ENCODE measurements at places on chromosomes 7 and 10.
A peak's percentile ranks its signal among the peaks of the same experiment; 100 is the strongest.

DNA sequence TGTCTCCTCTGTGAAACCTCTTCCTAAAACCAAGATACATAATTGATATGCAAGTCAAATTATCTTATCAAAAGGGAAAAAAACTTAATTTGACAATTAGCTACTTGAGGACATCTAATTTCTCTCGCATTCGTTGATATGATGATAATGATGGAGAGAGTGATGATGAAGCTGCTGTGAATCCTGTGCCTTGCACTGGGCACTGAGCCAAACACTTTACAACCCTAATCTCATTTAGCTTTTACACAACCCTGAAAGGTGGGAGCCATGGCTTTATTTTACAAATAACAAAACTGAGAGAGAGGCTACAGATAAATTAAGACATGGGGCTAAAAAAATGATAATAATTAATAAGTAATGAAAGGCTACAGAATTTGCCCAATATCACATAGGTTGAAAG lies 176.0 kb downstream of the NOC3L start:
- no peak for DNase-seq

DNA sequence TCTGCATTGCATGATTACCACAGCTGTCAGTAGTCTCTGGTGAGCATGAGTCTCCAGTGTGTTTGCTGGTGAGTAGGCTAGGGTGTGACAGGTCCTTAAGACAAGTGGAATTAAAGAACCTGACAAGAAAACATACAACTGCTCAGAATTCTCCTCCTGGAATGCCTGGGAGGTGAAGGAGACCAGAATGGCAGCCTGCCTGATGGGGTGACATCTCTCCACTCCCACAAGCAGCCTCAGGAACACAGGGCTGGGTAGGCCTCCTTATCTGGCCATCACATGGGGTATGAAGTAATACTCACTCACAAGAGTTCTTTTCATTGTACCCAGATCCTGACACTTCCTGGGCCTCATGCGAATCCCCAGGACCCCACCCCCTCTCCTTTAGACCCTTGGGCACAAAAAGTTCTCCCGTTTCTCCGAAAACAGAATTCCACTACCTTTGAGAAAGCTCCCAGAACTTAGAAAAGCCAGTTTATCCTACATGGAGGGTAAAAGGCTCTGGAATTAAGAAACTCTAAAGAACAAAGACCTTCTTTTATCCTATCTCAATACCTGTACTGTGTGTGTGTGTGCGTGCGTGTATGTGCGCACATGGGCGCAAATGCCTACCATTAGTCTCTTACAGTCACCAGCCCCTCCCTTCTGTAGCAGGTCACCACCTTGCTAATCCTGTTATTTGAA lies 33.4 kb upstream of the C1GALT1 start:
- no peak for DNase-seq

GRCh38 chr7:16918288-16918895 lies 36.6 kb upstream of the AGR3 start:
- DNase-seq, result peak; percentile 45

DNA sequence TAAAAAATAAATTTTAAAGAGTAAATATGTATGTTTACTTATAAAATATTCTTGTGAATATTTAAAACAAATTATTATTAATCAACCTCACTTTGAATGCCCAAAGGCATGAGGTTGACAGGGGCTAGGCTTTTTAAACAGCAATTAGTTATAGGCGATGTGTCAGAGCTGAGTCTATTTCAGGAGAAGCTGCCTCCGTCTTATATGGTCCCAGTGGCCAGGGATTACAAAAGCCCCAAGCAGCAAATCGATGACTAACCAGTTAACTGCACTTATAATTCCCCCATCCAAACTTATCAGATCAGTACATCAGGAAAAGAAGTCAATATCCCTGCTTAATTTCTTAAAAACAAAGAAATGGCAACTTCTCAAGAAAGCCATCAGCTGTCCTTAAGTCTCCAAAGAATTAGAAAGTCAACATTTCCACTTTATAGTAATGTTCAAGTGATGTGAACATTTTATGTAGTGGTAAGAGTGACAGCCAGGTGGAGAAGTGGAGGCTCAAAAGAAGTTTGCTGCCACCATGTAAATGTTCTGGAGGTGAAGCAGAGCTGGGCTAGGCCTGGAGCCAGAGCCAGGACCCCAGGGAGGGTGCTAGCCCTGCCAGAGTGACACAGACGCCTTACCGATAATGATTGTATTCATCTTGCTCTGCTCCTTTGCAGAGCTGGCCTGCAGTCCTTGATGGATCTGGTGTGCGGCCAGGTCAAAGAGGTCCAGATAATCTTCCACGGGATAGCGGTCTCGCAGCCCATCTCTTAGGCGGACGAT lies 51.5 kb downstream of the CHST15 start:
- no peak for DNase-seq

DNA sequence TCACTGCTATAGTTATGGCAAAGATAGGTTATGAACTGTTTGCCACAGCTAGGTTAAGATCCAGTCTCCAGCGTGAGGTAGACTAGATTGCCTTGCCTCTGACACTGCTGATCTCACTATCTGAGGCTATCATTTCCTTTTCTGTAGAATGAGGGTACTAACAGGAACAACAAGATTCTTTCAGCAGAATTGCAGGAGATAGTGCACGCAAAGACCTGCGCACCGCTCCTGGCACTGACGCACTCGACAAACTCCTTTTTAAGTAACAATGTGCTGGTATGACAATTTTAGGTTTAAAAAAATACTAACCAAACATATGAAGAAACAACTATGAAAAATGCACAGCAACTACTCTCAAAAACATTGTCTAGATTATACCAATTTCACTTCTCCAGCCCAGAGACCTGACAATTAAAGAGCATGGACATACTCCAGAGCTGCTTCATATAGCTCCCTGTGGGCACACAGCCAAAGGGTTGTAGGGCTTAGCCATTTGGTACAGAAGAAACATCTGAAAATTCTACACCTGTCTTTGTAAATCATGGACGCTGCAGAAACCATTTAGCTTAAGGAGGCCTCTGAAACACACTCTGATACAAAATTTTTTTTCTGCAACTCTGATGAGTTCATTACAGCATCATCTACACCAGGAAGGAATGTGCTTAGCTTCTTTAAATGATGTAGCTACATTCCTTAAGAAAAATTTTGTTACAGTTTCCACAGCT lies 7.8 kb downstream of the ADAM12 start:
- no peak for DNase-seq

GRCh38 chr10:96470116-96470743 lies 43.5 kb downstream of the TLL2 start:
- peak; percentile 10 for DNase-seq

- no peak for DNase-seq
Measured at GRCh38 chr7:152899004-152899403, 139.5 kb downstream of the ACTR3B start.

GRCh38 chr7:124275411-124275810 lies 242.5 kb upstream of the TMEM229A start:
- DNase-seq, result no peak

DNA sequence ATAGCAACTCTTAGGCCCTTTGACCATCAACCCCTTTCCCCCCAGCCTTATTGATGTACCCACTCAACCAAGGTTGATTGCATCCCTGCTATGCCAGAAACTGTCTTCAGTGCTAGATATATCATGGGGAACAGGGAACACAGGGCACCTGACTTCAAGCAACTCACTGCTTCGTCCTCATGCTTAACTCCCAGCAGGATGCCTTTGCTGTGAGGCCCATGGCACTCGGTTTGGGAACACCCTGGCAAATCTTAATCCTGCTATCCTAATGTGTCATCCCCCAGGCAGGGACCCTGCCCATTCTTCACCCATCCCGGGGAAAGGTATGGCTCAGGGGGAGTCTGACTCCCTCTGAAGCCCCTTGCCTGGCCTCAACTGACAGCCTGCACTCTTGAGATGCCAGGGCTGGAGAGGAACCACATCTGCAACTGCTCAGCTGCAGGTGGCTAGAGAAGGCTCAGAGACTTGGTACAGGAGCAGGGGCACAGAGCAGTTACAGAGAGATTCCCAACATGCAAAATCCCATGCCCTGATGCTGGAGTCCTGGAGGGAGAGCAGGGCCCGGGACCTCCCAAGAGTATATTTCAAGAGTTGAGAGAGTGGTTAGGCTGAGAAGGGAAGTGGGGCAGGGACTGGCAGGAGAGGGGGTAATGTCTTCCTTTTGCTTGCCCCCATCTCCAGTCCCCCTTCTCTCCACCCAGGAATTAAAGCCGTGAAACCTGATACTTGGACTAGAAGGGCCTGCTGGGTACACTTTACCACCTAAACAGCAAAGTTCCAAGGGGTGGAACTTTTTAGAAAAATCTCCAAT lies 2.4 kb upstream of the UNC5B start:
- DNase-seq, result no peak

DNA sequence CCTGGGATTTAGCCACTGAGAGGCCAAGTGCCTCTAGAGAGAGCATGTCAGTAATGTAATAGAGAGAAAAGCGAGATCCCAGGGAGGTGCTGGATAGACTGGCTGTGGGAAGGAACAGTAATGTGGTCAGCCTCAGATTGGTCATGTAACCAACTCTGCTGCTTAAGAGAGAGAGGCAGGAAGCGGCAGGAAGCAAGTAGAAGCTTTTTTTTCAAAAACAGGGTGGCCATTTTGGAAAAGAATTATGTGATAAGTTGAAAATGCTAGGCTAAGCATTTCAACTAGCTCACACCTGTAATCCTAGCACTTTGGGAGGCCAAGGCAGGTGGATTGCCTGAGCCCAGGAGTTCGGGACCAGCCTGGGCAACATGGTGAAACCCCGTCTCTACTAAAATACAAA lies 3.7 kb upstream of the PCOLCE start:
- DNase-seq, result no peak

GRCh38 chr10:47326306-47326926 lies 4.2 kb downstream of the GDF2 start:
- no peak for DNase-seq

DNA sequence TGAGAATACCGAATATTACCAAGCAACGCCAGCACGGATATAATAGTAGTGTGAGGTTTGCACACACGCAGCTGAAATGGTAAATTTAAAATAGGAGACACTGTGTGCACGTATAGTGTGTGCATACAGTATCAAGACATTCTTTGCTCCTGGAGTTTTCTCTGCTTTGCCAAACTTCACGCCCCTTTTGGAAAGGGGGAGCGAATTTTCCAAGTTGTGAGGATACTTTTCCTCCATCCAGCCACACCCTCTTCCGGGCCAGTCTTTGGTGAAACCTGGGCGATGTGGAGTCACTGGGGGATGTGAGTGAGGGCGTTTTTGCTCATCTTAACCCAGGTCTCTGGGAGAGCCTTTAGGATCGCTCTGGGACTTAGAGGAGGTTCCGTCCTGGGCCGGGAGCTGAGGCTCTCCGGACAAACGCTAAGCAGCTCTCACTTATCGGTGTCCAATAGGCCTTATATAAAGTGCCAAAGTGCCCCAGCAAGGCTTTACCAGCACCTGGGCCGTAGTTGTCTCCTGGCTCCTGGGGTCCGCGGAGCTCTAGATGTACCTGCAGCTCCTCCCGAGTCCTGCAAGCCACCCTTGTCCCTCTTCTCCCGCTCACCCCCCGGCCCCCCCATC lies 160.0 kb upstream of the MKI67 start:
- DNase-seq, result no peak

GRCh38 chr7:121994625-121995410 lies 121.9 kb downstream of the PTPRZ1 start:
- DNase-seq, result peak; percentile 21

GRCh38 chr7:31934551-31934950 lies 135.7 kb downstream of the PDE1C start:
- no peak for DNase-seq

DNA sequence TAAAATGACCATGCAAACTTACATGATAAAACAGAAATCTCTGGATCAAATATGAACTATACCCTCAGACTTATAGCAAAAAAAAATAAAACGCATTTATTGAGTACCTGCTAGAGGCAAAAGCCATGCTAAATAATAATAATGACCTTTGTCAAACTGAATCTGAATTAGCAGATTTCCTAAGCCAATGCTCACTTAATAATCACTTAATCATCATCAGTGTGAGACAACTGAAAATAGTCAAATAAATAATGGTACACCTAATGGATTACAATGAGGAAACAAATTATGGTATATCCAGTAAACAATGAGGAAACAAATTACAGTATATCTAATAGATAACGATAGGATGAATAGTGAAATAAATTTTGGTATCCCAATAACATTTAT lies 37.6 kb downstream of the COL1A2 start:
- no peak for DNase-seq

Data from CD4-positive, alpha-beta T cell treated with Interleukin-2 at 100 ng/mL for 4 hours (primary cell).